LHCN-M2 (cell line): ENCODE measurements at places on chromosomes 6 and 20.

- no peak for DNase-seq
Observed at GRCh38 chr6:159119791-159120190, 49.4 kb upstream of the FNDC1 start.

- peak; percentile 19 for DNase-seq
Observed at GRCh38 chr20:20210327-20210726, 157.6 kb upstream of the INSM1 start.

DNA sequence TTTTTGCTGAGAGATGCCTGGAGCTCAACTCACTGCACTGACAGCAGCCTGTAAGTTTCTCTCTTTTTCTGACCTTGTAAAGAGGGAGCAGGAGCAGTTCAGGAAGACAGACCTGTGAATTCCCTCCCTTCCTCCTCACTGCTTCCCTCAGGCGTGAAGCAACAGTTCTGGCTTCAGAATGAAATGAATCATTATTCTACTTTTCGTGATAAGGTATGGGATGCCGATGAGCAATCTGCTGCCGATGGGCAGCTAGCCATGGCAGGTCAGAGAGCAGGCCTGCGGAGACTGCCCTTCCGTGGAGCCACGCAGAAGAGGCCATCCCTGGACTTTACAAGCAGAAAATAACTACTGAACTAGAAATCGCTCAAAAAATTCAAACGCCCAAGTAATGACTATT, 426.5 kb upstream of the RNF217 start:
- no peak for DNase-seq

DNA sequence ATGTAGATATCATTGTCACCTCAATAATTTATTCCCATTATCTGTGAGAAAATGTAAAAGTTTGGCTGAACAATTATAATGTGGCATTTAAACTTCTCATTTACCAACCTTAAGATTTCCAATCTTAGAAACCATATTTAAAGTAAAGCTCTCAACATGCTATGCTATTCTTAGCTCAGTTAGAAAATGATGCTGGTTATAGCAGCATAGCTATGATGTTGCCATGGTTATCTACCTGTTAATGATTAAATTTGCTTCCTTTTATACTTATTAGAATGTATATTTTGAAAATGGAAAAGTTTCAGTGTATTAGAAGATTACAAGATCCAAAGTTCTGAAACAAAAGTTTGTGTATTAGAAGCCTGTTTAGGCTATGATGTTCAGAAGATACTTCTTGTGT, 110.1 kb downstream of the GPR63 start:
- no peak for DNase-seq

DNA sequence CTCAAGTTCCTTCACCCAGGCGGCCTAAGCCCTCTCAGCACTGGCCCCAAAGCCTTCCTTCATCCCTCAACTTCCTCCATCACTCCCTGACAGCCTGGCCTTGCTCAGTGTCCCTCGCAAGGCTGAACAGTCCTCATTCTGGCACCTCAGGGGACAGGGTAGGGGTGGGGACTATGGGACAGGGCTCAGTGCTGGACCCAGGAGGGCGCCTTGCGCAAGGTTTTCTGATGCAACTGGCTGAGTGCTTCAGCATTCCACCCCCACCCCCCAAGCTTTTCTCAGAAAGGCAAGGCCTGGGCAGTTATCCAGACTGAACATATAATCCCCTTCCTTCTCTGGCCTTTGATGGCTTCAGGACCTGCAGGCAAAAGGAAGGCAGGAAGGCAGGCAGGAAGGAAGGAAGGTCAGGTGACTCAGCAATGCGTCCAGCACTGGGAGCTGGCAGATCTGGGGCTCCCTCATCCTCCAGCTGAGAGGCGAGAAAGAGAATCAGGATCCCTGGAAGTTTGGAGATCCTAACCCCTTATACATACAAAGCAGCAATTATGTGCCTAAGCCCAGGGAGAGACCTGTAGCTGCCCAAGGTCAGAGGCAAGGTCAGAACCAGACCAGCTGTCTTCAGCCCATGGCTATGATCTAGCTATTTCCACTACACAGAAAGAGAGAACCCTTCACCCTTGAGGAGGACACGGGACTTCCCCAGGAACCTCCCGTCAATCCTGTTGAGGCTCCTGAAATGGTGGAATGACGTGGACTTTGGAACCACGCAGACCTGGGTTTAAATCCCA, 8.6 kb upstream of the TRIB3 start:
- DNase-seq: peak; percentile 53

- peak; percentile 71 for DNase-seq
Observed at GRCh38 chr6:26420688-26421171, 18.7 kb downstream of the BTN3A1 start.

DNA sequence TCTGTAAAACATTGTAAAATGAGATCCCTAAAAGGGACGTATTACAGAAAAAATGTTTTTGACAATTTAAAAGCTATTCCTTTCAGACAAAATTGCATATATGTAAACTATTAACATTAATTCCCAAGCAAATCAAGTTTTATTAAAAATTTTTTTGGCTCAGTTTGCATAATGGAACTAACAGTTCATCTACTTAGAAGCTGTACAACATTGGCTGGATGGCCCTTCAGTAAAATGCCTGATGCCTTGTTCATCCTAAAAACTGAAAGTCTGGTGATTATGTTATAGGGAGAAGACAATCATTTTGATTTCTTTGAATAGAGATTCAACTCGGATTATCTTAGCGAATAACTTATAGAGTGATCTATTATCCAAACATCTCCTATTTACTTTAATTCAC, 52.8 kb downstream of the ADGRG6 start:
- DNase-seq: no peak

GRCh38 chr20:53138454-53139262, 166.5 kb downstream of the TSHZ2 start:
- no peak for DNase-seq

- no peak for DNase-seq
Observed at GRCh38 chr6:135229996-135230395, 48.9 kb downstream of the MYB start.
